ENCODE measurements at places on chromosomes 7 and 10.

DNA sequence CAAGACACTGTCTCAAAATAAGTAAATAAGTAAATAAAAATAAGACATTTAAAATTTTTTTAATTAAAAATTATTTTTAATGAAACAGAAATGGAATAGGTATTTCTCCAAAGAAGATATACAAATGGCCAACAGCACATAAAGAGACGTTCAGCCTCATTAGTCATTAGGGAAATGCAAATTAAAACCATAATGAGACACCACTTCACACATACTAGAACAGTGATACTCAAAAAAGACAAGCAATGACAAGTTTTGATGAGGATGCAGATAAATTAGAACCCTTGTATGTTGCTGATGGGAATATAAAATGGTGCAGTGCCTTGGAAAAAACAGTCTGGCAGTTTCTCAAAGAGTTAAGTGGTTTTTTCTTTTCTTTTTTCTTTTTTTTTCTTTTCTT lies 26.5 kb upstream of the C10orf67 start:
- H3K27ac ChIP-seq = no peak overlapping the region
- peaks cover 7% of the 10 kb centered on the region for H3K4me1 ChIP-seq
- H3K27me3 ChIP-seq = no peaks in the 10 kb centered on the region
- no peaks in the 10 kb centered on the region for H3K36me3 ChIP-seq
- no peak for DNase-seq

GRCh38 chr10:132546567-132547420 lies 9.2 kb downstream of the INPP5A start:
- H3K4me3 ChIP-seq = no peak overlapping the region
- no peaks in the 10 kb centered on the region for H3K36me3 ChIP-seq
- peaks cover 64% of the 10 kb centered on the region for H3K4me1 ChIP-seq
- no peak overlapping the region for H3K27ac ChIP-seq
- DNase-seq = peak; percentile 45
- H3K27me3 ChIP-seq = no peaks in the 10 kb centered on the region

DNA sequence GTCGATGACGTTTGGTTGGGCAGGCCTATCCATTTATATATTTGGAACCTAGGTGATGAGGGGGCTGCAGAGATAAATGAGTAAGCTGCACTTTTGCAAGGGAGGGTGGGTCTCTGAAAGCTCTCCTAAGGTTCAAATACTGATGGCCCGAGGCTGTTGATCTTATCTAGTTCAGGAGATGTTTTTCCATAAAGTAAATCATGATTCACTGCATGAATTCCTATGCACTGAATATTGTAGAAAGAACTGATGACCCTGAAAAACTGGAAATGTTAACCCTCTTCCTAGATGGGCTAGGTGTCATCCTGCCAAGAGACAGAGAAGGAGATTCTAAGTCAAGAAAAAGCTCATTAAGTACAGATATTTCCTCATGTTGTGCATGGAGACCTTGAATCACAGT lies 459.9 kb downstream of the PLXNA4 start:
- H3K36me3 ChIP-seq = no peaks in the 10 kb centered on the region
- H3K27ac ChIP-seq = no peak overlapping the region
- no peaks in the 10 kb centered on the region for H3K4me1 ChIP-seq
- H3K27me3 ChIP-seq = no peaks in the 10 kb centered on the region

- no peak overlapping the region for H3K27ac ChIP-seq
- H3K4me1 ChIP-seq = no peaks in the 10 kb centered on the region
- no peaks in the 10 kb centered on the region for H3K27me3 ChIP-seq
- DNase-seq = no peak
Observed at GRCh38 chr7:3117488-3118231, 74.0 kb upstream of the CARD11 start.

DNA sequence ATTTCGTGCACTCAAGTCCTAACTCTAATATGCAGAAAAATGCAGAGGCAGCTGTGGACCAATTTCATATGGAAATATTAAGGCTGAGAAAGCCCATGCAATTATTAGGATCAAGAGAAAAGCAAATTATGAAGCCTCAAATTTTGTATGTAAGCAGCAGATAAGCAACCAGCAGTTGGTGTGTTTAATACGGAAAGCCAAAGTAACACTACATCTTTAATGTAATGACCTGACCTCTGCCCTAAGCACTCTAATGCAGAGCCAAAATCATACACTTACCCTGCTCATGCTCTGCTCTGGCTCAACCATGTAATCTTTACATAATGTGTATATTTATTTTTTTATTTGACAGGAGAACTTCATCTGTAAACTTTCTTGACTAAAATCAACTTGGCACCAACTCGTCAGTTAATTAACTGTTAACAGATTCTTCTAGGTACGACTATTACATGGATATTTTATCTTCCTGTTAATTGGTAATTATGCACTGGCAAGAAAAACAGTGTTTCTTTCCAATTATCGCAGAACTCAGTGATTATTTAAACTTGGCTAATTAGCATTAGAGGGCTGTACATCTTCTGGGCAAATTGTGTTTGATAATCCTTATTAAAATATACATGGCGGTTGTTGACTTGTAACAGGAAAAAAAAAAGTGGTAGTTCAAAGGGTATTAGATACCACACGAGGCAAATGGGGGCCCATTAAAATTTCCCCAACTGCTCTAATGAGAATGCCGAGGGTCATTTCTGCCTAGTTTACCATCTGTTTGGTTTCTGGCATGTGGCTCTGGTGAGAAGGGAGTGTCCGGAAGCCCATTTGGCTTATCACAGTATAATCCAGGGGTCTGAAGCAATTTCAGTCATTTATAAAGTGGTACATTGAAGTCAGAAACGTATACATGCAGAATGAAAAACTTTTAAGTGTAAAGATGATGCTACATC lies 94.5 kb downstream of the RELN start:
- no peaks in the 10 kb centered on the region for H3K36me3 ChIP-seq
- DNase-seq = no peak
- H3K4me3 ChIP-seq = no peak overlapping the region
- no peaks in the 10 kb centered on the region for H3K4me1 ChIP-seq
- H3K27me3 ChIP-seq = no peaks in the 10 kb centered on the region

- peak overlapping the region; percentile 32 for H3K4me3 ChIP-seq
- peaks cover 5% of the 10 kb centered on the region for H3K27me3 ChIP-seq
- H3K4me1 ChIP-seq = no peaks in the 10 kb centered on the region
- no peak for DNase-seq
- H3K36me3 ChIP-seq = no peaks in the 10 kb centered on the region
Observed at GRCh38 chr7:158549616-158550393, 37.8 kb downstream of the PTPRN2 start.

GRCh38 chr7:142516038-142516501 lies 233.2 kb upstream of the PRSS1 start:
- H3K27me3 ChIP-seq = no peaks in the 10 kb centered on the region
- no peak overlapping the region for H3K4me3 ChIP-seq
- no peak for DNase-seq
- H3K4me1 ChIP-seq = no peaks in the 10 kb centered on the region
- no peaks in the 10 kb centered on the region for H3K36me3 ChIP-seq

- no peaks in the 10 kb centered on the region for H3K4me1 ChIP-seq
- DNase-seq = no peak
- H3K27ac ChIP-seq = no peak overlapping the region
- no peak overlapping the region for H3K4me3 ChIP-seq
- no peaks in the 10 kb centered on the region for H3K27me3 ChIP-seq
Observed at GRCh38 chr10:35231646-35232045, 104.7 kb upstream of the CCNY start.

DNA sequence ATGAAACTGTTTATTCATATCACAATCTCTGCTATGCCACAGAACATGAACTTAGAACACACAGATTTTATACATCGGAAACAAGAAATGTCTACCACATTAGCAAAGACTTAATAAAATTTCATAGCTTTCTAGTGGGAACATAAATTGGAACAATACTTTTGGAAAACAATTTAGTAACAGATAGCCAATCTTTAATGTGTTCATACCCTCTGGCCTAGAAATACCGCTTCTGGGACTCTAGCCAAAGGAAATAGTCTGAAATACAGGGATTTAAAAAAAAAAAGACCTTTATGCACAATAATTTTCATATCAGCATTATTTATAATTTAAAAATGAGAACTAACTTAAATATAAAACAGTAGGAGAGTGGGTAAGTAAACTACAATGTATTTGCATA lies 168.5 kb downstream of the PLXNA4 start:
- no peaks in the 10 kb centered on the region for H3K27me3 ChIP-seq
- no peak overlapping the region for H3K4me3 ChIP-seq
- peaks cover 6% of the 10 kb centered on the region for H3K4me1 ChIP-seq
- H3K36me3 ChIP-seq = no peaks in the 10 kb centered on the region
- DNase-seq = no peak
- no peak overlapping the region for H3K27ac ChIP-seq

DNA sequence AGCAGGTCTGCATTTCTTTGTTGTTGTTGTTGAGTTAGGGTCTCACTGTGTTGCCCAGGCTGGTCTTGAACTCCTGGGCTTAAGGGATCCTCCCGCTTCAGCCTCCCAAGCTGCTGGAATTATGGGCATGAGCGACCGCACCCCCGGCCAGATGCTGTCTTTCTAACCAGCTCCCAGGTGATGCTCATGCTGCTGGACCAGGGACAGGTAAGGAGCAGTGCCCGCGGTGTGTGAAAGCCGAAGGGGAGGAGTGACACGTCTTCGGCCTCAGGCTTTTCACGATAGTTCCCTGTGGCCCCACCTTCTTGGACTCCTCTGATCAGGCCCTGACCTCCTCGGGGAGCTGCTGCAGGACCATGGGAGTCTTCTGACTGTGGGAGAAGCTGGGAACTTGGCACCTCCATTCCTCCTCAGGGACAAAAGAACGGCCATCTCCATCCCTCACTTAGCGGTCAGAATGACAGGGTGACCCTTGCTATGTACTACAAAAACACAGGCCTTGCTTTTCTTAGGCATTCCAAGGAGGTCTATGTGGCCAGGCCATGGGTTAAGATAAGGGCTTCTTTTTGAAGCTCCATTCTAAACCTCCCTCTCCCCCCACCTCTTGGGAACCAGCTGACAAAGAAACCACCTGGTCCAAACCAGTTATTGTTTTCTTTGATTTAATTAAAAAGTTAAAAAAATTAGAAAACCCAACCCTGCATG lies 5.5 kb downstream of the SFRP5 start:
- no peak overlapping the region for H3K4me3 ChIP-seq
- H3K4me1 ChIP-seq = peaks cover 2% of the 10 kb centered on the region
- no peak overlapping the region for H3K27ac ChIP-seq
- H3K27me3 ChIP-seq = peaks cover 9% of the 10 kb centered on the region
- DNase-seq = no peak
- H3K36me3 ChIP-seq = peaks cover 10% of the 10 kb centered on the region

GRCh38 chr7:124152859-124153692 lies 120.2 kb upstream of the TMEM229A start:
- no peak overlapping the region for H3K27ac ChIP-seq
- H3K4me3 ChIP-seq = no peak overlapping the region
- no peaks in the 10 kb centered on the region for H3K4me1 ChIP-seq
- no peaks in the 10 kb centered on the region for H3K27me3 ChIP-seq
- H3K36me3 ChIP-seq = no peaks in the 10 kb centered on the region

DNA sequence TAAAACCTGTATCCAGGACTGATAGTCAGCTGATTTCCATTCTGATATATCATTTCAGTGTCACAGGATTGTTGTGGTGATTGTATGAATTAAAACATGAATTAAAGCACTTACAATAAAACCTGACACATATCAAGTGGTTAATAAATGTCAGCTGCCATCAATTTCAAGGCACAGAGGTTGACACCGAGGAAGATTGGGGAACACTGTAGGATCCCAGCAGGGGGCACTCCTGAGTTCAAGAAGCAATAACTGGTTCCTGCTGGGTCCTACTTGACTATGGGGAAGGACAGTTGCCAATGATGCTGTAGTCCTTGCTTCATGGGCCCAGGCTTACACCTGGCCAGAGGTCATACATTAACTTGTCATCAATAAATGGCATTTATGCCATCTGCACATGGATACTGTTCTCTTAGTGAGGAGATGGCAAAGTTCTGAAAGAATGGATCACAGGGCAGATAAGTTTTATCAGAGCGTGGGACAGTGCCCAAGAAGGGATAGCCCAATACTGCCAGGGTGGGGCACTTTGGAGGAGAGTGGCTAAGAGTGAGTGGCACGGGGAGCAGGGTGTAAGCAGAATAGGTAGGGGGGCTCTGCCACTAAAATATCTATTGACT lies 24.1 kb downstream of the FZD1 start:
- H3K4me3 ChIP-seq = no peak overlapping the region
- DNase-seq = no peak
- H3K27me3 ChIP-seq = no peaks in the 10 kb centered on the region
- H3K36me3 ChIP-seq = no peaks in the 10 kb centered on the region

- H3K4me1 ChIP-seq = no peaks in the 10 kb centered on the region
- no peak overlapping the region for H3K4me3 ChIP-seq
- DNase-seq = no peak
Observed at GRCh38 chr7:63012633-63013183, 985.9 kb upstream of the ZNF722 start.

DNA sequence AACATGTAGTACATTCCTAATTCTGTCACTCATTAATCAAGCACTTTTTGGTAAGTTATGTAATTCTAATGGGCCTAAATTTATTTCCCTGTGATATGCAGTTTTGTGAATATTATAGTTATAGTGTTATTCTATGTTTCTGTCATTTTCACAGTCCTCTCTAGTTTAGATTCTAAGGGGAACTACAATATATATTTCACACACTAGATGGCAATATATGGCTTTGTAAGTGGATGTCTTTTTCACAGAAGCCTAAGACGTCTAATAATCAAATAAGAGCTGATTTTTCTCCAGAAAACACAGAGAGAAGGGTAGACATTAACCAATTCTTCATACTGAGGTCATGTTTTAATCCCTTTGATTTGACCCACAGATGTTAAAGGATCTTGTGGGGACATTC lies 18.0 kb downstream of the RNLS start:
- no peak for DNase-seq
- no peaks in the 10 kb centered on the region for H3K27me3 ChIP-seq

GRCh38 chr7:1844336-1844950 lies 174.4 kb downstream of the ELFN1 start:
- no peak overlapping the region for H3K4me3 ChIP-seq
- H3K36me3 ChIP-seq = no peaks in the 10 kb centered on the region
- no peaks in the 10 kb centered on the region for H3K27me3 ChIP-seq
- no peak overlapping the region for H3K27ac ChIP-seq

GRCh38 chr7:133746847-133747246 lies 380.3 kb upstream of the LRGUK start:
- H3K4me1 ChIP-seq = no peaks in the 10 kb centered on the region
- no peaks in the 10 kb centered on the region for H3K27me3 ChIP-seq
- no peak overlapping the region for H3K27ac ChIP-seq
- no peak overlapping the region for H3K4me3 ChIP-seq

GRCh38 chr7:148753224-148753623 lies 54.5 kb downstream of the CUL1 start:
- no peak for DNase-seq
- no peak overlapping the region for H3K27ac ChIP-seq
- no peaks in the 10 kb centered on the region for H3K27me3 ChIP-seq
- peaks cover 31% of the 10 kb centered on the region for H3K36me3 ChIP-seq

GRCh38 chr10:117993166-117993565 lies 53.6 kb downstream of the RAB11FIP2 start:
- H3K4me1 ChIP-seq = no peaks in the 10 kb centered on the region
- DNase-seq = no peak
- no peak overlapping the region for H3K4me3 ChIP-seq
- H3K36me3 ChIP-seq = no peaks in the 10 kb centered on the region
- H3K27ac ChIP-seq = no peak overlapping the region

Measured in psoas muscle (tissue), 8 donors.